Suppressor macrophage treated with lipopolysaccharide for 1 hour (primary cell): ENCODE measurements at places on chromosomes 13 and 19.

DNA sequence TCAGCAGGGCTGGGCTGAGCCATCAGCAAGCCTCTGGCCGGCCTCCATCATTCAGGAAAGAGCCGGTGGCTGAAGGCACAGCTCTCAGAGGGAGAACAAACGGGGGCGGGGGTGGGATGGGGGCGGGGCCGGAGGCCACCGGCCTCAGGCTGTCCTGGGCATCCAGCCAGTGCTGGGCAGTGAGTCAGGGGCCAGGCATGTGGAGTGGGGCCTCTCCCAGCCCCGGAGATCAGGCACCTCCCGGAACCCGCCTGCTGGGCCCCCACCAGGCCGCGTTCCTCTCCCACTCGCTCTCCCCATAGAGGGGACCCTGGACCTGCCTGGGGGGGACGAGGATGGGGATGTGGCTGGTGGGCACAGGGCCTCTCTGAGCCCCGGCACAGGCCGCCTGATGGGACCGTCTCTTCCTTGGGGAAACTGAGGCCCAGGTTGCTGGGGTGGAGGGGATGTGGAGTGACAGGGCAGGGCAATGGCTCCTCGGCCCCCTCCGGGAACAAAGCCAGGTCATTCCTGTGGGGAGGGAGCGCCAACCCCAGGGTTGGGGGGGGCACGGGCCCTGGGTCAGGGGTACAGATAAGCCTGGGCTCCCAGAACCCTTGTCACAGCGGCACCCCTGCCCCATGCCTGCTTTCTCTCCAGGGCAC is 12.9 kb downstream of the SPC24 start:
- DNase-seq = peak; percentile 78

GRCh38 chr19:27684293-27684692 is 1528.7 kb downstream of the UQCRFS1 start:
- no peak for DNase-seq

DNA sequence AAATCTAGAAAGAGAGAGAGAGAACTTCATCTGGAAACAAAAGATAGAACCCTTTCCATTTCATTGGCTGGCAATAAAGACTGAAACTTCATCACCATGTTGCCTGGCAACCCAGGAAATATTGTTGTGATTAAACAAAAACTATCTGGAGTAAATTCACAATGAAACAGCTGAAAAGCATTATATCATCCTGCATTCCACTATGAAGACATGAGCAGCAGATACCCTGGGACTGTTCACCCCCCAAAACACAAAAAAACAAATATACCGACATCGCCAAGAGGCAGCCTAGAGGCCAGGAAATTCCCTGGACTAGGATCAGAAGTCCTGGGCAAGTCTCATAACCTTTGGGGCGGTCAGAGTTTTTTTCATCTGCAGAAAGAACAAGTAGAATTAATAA is 158.3 kb downstream of the FOXO1 start:
- DNase-seq = no peak

- peak; percentile 64 for DNase-seq
Observed at GRCh38 chr19:38564981-38565690, 52.6 kb downstream of the MAP4K1 start.

DNA sequence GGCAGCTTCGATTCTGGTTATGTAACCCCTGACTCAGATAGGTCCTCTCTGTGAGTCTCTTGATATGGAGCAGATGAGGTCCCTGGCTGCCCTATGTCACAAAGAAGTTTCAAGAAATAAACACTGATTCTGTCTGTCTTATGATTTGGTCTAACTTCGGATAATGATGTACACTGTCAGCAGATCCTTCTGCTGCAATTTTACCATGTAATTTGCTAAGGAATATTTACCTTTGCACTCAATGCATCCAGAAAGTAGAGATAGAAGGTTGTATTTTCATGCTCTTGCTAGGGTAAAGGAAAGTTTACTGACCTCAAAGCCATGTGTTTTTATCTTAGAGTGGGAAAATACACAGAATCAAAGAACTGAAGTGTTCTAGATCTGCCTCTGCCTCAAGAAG is 98.2 kb downstream of the KLF5 start:
- no peak for DNase-seq

DNA sequence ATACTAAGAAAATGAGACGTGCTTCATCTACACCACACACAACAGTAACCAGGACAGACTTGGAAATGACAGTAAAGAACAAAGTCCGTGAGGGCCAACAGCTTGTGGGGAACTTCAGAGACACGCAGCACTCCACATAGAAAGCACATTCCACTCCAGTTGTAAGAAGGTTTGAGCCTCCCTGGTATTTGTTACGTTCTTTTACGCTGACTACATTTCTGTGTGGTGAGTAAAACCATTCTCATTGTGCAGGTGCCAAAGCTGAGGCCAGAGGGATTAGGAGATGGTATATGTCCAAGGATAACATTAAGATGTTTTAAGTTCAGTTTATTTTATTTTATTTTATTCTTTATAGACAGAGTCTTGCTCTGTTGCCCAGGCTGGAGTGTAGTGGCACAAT is 1189.9 kb downstream of the UQCRFS1 start:
- DNase-seq = no peak

- no peak for DNase-seq
Observed at GRCh38 chr13:94329277-94329676, 150.2 kb downstream of the DCT start.

- no peak for DNase-seq
Observed at GRCh38 chr13:40153516-40153915, 498.1 kb downstream of the COG6 start.

- peak; percentile 6 for DNase-seq
Observed at GRCh38 chr13:95754069-95754468, 77.1 kb downstream of the DNAJC3 start.

GRCh38 chr19:40380199-40381037 is 9.6 kb downstream of the HIPK4 start:
- DNase-seq = no peak

DNA sequence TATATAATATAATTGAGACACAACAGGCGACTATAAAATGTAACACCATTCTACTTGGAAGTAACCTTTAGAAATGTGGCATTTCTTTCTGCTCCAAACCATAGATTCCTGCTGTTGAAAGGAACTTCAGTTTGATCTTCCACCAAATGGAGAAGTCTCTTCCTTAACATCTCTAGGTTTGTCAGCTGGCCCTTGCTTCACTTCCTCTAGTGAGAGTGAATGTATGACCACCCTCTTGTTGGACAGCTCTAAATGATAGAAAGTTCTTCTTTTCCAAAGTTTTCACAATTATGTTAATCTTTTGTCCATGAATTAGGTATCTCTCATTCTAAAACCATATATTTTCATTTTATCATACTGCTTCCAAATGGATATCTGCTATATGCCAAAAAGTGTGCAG is 13.8 kb upstream of the COG6 start:
- peak; percentile 70 for DNase-seq

- DNase-seq = peak; percentile 61
Observed at GRCh38 chr19:1767464-1767933, 14.2 kb downstream of the ONECUT3 start.

DNA sequence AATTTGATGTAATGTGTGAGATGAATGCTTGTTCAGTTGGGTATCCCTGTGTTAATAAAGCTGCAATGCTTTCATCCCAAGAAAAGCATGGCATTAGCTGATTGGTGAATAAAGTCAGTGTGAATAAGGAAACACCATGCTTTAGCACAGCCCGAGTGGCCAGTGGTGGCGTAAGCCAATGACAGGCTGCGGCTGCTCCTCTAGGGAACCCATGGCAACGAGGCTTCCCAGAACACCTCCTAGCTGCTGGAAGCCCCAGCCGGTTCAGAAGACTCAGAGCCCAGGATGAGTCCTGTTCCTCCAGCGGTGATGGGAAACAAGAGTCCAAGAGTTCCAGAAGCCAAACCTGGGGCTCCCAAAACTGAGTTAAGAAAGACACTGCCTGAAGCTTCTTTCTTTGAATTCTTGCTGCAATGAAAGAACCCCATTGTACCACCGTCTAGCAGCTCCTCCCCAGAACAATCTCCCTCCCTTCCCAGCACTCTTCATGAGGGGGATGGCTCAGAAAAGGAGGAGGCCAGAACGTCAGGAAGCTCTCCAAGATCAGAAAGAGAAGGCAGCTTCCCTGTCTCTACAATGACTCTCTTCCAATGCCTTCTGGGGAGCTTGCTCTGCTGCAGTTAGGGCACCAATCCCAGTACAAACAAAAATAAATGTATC is 58.2 kb downstream of the TSHZ3 start:
- no peak for DNase-seq

- DNase-seq = peak; percentile 4
Observed at GRCh38 chr13:32472194-32472621, 44.3 kb upstream of the N4BP2L1 start.

DNA sequence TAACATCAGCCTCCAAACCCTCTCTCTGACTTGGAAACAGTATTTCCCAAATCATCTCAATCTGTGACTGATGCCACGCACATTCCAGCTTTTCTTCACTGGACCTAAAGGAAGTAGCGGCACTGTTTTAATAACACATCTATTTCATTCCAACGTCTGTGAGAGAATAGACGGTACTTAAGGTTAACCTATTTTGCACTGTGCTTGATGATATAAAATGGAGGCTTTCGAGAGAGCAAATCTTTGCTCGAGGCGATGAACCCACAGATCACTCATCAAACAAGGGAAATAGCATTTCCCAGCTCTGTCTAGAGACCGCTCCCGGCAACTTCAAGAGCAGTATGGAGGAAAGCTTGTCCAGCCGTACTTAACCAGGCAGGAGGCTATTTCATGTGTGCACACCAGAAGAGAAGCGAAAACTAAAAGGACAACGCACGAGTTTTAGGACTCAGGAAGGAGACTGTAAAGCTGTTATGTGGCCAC is 2.9 kb downstream of the UBL3 start:
- peak; percentile 49 for DNase-seq

- peak; percentile 33 for DNase-seq
Observed at GRCh38 chr19:46471116-46471733, at the start of gene PNMA8A. Gene PNMA8A (minus strand): TSS chr19:46471563. CDS start chr19:46471035, 528 bp downstream.

- no peak for DNase-seq
Observed at GRCh38 chr19:34256835-34257558, 2.6 kb downstream of the GARRE1 start.

DNA sequence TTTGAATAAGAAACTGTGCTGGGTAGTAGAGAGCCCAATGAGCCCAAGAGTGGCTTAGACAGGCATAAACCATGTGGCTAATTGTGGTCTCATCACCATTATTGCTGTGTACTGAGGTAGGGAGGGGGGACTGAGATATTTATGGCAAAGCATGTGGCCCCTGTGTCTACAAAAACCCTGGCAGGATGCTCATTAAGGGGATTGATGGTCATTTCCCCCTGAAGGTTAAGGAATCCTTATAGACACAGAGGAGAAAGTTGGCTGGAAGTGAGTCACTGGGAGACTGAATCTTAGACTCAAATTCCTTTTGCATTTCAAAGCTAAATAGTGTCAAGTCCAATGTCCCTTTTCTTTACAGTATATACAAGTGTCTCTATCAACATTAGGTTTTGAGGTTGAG is 9.8 kb upstream of the DACT3 start:
- no peak for DNase-seq

DNA sequence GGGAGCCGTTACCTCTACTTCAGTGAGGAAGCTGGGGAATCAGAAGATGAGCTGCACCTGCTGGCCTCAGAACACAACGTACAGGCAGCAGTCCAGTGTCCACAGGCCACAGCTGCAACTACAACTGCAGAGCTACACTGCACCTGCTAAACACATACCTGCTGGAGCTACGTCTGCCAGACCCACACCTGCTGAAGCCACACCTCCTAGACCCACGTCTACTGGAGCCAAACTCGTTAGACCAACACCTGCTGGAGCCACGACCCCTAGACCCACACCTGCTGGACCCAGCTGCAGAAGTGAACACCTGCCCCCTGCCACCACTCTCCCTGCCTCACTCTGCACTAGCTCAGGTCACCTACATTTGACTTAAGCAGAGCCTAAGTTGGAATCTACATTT is 169.9 kb downstream of the USP12 start:
- DNase-seq = no peak

DNA sequence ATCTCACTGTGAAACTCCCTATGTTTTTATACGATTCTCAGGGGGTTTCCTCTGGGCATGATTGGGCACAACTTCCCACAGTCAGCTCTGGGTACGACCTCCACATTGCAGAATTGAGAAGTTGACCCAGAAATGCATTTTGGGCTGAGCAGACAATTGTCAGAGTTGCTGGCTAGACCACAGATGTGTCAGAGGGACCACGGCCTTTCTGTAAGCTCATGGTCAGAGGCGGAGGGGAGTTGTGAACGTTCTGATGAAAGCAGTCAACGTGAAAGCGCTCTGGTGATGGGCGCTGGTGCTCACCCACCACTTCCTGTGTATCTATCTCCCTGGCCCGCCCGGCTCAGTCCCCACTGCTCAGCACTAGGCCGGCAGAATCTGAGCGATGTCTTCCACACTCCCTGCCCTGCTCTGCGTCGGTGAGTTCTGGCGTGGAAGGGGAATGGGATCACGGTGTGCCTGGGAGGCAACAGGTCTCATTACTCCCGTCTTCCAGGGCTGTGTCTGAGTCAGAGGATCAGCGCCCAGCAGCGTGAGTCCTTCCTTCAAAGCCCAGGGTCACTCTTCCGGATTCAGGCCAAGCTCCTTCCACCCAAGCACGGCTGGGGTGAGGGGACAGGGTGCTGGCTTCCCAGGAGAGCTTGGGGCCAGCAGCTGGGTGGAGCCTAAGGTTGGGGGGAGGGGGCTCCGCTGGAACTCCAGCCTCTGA is at the start of gene NCR1:
Gene NCR1, plus strand, starts transcription at position 346 of the 709 bp plus-strand sequence. Its CDS starts 40 bp downstream, at position 386.
- DNase-seq = peak; percentile 89

- no peak for DNase-seq
Observed at GRCh38 chr13:44629465-44630183, 53.5 kb upstream of the TSC22D1 start.

DNA sequence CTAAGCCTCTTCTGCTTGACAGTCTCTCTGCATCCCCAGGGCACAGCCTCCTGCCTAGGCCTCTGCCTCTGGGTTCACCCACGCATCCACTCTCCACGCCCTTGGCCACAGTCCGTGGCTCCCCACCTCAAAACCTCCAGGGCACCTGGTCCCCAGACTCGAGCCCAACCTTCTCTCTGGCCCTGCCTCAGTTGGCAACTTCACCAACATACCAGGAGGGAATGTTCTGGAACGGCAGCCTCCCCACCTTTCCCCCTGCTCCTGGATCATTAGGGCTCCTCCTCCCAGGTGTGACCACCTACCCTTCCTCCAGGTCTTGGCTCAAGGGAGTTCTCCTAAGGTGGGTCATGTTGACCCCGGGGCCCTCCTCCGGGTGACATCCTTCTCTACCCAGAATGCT is 69.1 kb downstream of the SOX1 start:
- no peak for DNase-seq

DNA sequence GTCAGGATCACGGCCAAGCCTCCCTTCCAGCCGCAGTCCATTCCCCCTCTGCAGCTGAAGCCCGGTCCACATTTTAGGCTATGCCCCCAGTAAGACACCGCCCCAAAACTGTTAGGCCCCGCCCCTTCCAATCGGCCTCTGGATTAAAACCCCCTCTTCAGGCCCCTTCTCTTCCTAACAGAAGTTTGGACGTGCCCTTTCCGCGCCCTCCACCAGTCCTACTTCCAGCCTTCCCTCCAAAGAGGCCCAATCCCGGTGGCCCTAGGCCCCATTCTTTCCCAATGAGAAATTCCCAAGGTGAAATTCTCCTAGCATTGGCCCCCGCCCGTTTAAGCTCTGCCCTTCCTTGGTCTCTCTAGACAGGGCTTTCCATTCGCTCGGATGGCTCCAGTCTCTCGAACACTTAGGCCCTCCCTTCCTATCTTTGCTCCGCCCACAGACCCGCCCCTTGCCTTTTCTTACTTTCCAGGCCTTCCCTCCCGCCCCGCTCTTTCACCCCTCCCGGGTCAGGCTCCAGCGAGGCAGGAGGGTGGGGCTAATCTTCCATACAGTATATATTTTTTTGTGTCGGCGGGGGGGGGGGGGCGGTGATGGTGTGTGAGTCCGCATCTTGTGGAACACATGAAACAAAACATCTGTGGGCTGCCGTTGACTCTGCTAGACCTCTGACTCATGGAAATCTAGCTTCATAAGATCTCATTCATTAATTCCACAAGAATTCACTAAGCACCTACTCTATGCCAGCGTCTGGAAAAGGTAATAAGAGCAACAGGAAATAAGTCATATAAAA is 13.6 kb downstream of the LTBP4 start:
- peak; percentile 73 for DNase-seq
